NCI-H524 (cell line): ENCODE measurements at places on chromosomes 7 and 10.

DNA sequence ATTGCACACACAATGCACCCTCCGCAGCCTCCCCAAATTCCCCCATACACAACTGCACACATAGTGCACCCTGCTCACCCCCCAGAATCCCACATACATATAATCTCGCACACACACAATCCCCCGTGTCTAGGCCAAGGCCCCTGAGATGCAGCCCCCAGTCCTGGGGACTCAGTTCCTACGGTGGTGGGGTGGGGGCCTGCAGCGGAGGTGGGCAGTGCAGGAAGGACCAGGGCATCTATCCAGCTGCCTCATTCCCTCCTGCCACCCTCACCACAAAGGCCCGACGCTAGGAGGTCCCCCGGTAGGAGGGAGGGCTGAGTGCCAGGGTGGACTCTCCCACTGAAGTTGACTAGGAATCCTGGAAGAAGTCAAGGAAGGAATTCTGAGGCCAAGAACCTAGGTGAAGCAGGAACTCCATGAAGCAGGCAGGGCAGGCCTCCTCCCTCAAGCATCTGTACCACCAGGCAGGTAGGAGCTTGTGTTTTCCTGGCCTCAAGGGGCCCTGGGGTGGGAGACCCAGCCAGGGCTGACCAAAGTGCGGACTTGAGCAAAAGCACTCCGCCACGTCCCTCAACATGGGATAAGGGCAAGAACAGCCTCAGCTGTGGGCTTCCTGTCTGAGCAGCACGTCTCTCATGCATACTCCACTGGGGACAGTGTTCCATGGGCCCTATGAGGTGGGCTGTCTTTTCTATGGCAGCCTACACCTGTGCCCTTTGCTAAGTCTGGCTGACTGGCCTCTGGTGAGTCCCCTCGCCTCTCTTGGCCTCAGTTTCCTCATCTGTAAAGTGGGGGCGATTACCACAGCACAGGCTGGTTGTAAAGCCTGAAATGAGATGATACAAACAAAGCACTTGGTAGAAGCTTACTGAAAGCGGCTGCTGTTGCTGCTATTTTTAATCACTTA is 145.7 kb downstream of the MAPK8 start:
- no peak for DNase-seq

GRCh38 chr10:68106656-68107055 is 2.6 kb upstream of the MYPN start:
- no peak for DNase-seq

- DNase-seq = no peak
Observed at GRCh38 chr7:50481867-50482266, 31.7 kb upstream of the FIGNL1 start.

DNA sequence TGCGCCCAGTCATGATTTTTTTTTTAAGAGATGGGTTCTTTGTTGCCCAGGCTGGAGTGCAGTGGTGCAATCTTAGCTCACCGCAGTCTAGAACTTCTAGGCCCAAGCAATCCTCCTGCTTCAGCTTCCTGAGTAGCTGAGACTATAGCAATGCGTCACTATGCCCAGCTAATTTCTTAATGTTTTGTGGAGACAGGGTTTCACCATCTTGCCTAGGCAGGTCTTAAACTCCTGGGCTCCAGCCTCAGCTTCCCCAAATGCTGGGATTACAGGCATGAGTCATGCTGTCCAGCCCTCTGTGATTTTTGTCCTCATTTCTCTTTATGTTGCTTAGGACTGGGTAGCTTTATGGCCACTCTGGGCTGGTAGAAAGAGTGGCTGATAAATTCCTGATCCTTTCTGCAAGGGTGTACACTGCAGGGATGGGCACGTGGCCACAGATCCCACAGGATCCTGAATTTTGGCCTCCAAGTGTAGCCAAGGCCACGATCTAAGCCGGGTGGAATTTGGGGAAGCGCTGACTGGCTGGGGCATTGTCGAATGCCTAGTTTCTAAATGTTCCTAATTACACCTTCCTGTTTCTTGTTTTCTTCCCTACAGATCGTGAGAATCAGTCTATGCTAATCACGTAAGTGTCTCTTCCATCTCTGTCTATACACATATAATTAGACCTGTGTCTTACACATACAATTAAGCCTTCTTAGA is 24.1 kb upstream of the MYH16 start:
- no peak for DNase-seq

- DNase-seq = no peak
Observed at GRCh38 chr7:73912223-73912622, 51.3 kb downstream of the TMEM270 start.

DNA sequence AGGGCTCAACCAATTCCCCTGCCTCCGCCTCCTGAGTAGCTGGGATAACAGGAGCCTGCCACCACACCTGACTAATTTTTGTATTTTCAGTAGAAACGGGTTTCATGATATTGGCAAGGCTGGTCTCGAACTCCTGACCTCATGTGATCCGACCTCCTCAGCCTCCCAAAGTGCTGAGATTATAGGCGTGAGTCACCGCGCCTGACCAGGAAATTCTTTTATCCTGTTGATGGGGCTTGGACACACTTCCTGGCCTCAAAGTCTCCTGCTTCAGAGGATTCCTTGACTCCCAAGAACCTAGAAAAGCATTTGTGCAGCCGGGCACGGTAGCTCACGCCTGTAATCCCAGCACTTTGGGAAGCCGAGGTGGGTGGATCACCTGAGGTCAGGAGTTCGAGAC is 16.2 kb downstream of the ZNF425 start:
- DNase-seq = no peak
